CD4-positive, alpha-beta T cell treated with Interleukin-6 for 4 hours (primary cell): ENCODE measurements at places on chromosomes 12 and 14.

GRCh38 chr12:122031342-122032216, 9.9 kb downstream of the BCL7A start:
- DNase-seq: peak; percentile 62

- no peak for DNase-seq
Measured at GRCh38 chr12:26941215-26941594, 2.9 kb downstream of the FGFR1OP2 start.

DNA sequence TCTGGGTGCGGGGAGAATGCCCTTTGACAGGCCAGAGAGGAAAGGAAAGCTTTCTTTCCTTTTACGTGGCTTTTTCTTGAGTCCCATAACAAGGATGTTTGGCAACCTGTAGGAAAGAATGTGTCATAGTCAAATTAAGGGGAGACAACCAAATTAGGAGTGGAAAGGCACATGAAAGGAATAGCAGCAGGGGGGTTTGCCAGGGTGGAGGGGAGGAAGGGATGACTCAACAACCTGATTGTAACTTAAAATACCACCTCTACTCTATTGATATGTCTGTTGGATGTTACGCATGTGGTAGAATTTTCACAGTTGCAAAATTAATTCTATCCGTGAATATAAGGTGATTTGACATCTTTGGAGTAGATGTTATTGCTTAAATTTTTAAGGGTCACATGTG, 28.5 kb upstream of the MYBPC1 start:
- DNase-seq: no peak

DNA sequence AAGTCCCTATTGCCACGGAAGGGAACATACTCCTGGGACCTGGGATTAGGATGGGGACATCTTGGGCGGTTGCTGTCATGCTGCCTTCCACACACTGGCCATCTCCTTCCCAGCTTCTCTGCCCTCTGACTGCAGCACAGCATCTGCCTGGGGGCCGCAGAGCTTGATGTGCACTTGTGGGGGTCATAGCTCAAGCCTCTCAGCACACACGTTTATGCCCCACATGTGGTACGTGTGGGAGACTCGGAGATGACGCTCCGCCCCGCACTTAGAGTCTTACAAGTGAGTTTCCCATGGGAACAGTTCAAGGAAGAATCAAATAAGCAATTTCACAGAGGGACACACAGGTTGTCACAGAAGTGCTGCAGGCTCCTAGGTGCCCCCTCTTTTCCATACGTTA, 8.6 kb downstream of the ACADS start:
- DNase-seq: no peak

DNA sequence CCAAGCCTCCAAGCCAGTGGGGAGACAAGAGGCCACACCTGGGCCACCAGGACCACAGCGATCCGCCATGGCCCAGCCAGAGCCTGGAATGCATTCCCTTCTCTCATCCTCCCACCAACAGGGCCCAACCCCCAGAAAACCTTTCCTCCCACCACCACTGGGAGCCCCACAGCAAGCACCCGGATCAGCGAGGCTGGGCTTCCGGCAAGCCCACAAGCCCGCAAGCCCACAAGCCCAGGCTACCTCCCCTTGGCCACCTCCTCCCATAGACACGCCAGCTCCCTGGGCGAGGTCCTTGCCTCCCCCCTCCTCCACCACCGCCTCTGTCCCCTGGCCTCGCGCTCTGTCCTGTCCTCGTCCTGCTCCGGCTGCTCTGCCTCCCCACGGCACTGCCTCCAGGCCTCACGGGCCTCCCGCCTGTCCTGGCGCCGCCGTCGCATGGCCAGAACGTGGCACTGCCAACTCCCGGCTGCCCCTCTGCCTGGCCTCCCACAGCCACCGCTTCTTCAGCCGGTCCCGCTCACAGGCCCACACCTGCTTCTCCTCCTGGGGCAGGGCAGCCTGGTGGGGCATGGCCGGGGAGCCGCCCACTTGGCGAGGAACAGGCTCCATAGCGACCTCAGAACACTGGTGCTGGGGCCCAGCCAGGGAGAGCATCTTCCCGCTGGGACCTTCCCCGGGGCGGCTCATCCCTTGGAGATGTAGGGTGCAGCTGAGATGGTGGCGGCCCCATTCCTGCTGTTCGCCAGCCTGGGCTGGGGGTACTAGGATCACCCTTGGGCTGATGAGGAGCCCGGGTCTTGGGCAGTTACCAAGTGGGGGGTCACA, 5.6 kb downstream of the CDK2AP1 start:
- no peak for DNase-seq

- DNase-seq: peak; percentile 74
Measured at GRCh38 chr12:108884116-108885012, 4.5 kb downstream of the DAO start.

- no peak for DNase-seq
Measured at GRCh38 chr12:94616203-94616729, 34.1 kb downstream of the TMCC3 start.

DNA sequence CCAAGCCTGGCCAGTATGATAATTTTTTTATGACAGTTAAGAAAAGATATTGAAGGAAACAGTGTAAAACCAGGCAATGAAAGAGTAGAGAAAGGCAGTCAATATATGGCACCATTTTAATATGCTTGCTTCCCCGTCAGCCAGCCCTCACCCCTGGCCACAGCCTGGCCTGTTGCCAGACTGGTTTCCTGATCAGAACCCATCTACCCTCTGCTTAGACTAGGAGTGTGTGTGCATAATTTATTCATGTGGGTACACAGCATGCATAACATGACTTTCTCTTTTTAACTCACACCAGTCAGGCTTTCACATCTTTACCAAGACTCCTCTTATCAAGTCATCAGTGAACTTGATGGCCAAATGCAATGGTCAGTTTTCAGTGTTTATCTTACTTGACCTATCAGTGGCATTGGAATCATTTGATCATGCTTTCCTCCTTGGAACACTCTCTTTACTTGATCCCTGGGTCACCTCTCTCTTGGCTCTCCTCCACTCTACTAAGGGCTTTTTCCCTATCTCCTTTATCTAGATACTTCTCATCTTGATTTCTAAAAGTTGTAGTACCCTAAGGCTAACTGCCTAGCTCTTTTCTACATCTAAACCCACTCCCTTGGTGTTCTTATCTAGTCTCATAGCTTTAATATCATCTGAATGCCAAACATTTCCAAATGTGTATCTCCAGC, 10.0 kb upstream of the GPR19 start:
- DNase-seq: peak; percentile 93

DNA sequence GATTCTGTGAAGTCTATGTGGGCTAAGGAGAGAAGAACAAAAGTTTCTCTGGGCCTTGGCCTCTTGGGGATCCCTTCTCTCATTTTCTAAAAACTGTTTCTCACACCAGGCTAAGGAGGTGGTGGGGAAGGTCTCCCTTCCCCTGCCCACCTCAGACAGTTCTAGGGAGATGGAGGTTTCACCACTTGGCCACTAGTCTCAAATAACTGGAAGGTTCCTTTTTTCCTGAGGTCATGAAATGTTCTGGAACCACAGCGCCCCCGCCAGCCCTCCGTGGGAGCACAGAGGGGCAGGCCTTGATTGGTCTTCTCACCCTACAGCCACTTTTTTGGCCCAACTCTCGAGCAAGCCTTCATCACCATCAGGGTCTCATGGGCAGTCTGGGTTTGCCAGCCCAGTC, 12.6 kb downstream of the C12orf43 start:
- no peak for DNase-seq

DNA sequence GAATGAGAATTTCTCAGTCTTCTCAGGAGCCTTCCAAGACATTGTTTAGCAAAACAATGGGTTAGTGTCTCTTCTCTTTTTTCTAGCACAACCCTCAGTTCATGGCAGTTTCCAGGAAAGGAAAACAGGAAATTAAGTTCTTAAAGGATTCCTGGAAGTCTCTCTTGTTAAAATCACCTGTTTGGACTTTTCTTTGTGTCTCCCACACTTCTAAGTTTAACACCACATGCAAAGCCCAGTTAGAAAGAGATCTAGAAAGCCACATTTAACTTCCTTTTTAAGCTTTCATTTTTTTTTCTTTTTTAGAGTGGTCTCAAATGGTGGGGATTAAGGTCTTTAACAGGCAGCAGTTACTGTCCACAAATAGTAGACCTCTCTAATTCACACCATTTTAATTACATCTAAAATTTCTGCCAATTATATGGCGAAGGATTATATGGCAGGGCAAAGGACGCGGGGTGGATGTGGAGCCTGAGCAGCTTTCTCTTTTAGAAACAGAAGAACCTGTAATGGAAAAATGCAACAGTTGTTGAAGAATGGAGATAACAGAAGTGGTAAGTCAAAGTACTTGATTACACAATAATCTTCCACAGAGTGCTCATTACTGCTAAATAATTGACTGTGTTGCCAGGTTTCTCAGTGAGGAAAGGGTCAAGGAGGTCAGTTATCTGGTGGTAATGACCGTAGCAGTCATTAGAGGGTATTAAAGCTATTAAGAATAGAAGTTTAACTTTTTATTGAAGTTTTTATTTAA, 298.6 kb downstream of the AKAP6 start:
- no peak for DNase-seq

- DNase-seq: no peak
Measured at GRCh38 chr12:11713202-11713601, 63.7 kb downstream of the ETV6 start.

DNA sequence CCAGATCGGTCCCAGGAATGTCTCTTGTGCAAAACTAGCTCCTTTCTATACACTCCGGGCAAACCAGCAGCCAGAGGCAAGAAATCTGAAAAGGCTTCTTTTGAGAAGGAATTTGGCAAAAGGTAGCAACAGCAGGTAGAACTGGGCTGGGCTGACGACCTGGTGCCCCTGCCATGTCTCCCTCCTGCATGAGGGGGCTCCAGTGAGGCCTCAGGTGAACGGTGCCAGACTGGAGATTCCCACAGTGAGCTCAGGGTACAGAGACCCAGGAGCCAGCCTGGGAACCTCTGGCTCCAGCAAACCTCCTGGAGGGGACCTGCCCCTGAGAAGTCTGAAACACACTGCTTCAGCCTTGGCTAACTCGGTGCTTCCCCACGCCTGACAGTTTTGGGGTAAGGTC, 10.8 kb downstream of the ITPK1 start:
- DNase-seq: no peak

DNA sequence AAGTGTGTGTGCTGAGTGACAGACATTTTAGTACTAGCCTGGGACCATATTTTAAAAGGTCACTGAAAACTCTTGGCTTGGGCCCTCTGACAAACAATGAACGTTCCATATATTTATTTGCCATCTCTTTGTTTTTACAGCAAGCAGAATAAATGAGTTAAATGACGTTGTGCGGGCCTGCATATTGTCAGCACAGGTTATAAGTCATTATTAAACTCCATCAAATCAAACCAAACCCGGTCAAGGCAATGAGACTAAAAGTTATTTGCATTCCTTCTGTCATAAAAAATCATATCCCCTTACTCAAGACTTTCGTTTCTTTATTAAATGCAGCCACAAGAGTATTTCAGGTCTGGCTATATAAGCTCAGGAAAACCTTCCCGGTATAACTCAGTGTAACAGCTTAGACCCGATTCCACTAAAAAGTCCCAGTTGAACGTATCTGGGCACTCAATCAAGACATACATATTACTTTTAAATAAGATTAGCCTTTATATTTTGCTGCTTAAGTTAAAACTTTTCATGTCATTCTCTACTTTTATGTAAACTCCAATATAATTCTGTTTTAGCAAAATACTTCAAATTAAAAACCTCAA, 84.9 kb downstream of the DICER1 start:
- DNase-seq: no peak

DNA sequence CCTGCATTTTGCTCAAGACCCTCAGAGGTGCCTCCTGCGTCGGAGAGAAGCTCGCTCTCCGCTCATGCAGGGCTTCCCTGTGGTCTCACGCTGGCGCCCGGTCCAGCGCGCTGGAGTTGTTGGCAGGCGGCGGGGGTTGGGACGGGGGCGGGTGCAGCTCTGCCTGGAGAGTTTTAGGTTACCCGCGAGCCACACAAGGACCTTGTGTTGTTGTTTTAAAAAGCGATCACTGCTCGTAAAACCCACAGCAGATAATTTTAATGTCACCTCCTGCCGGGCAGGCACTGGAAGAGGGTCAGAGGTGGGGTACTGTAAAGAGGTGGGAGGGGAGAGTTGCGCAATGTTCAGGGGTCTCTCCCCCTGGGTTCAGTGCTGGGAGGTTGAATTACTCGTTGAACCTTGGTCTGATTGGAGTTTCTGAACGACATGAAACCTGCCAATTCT, 850 bp downstream of the SMOC1 start:
- DNase-seq: no peak

DNA sequence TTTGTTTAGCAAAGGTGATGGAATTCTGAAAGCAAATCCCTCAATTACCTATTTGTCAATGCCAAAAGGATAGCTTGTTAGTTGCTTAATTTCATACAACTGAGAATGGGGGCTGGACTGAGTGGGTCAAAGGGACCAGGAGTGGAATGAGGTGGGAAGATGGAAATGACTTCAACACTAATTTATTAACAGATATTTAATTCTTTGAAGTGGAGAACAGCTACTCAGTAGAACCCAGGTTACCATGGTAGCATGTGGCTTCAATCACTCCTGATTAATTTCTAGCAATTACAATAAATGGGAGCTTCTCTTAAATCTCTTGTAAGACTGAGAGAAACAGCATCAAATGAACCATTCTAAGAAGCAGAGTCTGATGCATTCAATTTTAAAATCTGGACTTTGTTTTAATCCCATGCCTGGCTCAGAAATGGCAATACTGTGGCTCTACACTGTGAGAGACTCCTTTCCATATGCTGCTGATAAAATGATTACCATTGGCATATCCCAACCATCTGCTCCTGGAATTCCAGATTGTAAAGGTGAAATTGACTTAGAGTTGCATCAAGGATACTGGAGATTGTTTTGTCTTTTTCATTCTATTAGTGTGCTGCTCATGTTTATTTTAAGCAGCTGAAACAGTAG, 607.8 kb downstream of the SNAPC1 start:
- DNase-seq: no peak

GRCh38 chr12:116532986-116533342, 26.2 kb upstream of the MAP1LC3B2 start:
- no peak for DNase-seq

DNA sequence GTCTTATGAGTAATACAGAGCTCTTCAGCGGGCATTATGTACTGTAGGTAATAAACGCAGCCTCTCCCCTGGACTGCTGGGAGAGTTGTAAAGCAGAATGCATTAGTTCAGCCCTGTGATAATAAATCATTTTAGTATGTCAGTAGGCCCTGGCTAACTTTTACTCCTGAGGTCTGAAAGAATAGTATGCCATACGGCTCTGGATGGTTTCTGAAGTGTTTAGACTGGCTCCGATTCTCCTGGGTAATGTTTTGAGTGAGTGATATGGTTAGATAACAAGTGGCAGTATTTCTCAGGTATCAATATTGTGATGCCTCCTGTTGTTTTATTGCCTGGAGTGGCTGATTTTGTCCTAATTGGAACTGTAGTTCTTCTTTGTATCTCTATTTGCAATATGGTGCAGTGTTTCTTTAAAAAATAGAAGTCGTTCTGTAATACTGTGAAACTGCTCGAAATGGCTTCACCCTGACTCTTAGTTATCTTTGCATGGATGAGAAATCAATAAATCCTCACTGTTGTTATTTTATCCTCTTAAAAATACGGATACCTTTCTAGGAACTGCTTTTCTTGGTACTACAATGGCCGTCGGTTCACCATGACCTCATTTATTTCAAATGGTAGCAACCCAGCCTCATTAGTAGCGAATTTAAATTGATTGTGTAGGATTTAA, 100.2 kb downstream of the PDZRN4 start:
- no peak for DNase-seq

- peak; percentile 75 for DNase-seq
Measured at GRCh38 chr12:19273482-19274330, 144.2 kb downstream of the PLEKHA5 start.
